Activated CD4-positive, alpha-beta T cell treated with anti-CD3 and anti-CD28 coated beads, Interleukin-2, amount 50 U/mL, for 48 hours (primary cell): ENCODE measurements at places on chromosomes 7 and 10.

DNA sequence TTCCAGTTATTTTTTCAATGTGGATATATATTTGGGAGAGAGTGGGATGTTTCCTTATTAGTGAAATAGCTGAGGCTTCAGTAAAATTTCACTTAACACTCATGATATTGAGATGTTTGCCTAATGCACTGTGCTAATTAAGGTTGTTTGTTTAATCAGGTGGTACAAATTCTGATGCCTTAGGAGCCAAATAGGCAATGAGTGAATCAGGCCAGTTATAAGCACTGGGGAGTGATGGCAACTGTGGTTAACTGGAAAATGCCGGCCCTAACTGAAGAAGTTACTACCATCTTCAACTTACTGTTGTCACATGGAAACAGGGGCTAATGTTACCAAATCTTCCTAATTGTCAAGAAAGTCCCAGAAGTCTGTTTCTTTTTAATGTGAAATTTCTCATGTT, 32.0 kb downstream of the VCL start:
- no peak for DNase-seq

GRCh38 chr10:70130878-70131559, 1.6 kb downstream of the AIFM2 start:
- no peak for DNase-seq

DNA sequence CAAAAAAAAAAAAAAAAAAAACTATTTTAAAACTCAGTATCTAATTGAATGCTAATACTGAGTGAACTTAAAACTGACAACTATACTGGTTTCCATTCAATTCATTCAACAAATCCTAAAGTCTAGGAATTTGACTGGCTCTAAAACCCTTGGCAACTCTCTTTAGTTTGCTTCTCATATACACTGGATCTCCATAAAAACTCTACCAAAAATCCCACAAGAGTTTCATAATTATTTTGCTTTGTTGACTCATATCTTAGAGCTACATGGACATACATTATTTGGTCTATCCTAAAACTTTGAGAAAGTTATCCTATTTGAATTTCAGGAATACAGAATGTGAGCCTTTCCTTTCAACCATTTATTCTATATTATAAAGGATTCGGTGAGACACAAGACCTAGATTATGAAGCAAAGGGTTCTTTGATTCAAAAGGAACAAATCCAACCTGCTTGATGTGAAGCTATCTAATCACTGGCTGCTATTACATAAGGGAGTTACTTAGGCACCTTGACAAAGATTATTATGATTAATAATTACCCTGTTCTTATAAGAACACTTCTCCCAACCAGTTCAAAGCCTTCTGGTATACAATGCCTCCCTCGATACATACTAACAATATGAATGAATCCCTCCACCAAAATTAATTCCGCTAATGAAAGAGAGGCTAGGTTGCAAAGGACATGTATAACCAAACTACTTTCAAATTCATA, 15.8 kb upstream of the KMT2E start:
- no peak for DNase-seq

DNA sequence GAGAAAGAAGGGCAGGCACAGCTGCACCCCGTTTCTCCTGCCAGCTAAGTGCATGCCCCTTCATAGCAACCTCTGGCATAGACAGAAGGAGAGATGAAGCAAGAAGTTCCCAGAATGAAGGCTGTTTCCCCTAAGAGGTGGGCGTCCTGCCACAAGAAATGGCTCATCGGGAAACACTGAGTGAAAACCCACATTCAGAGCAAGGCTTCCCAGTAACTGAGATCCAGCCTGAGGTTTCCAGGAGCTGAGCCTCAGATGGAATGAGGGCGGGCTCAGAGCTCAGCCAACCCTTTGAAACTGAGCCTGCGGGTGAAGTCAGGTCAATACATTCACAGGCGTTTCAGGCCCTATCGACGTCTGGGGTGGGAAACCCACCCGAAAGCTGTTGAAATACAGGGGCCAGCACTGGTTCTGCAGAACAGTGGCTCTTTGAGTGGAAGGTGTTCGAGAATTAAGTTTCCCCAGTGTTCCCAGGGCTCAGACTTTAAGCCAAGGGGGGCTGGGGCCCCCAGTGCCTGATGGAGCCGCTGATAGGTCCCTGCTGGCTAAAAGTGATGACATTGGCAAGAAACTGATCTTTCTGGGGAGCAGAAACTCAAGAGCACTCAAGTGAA, 510.2 kb downstream of the RPS24 start:
- DNase-seq, result no peak

- DNase-seq, result no peak
These were observed 16.0 kb upstream of the OLAH start for GRCh38 chr10:15027741-15028140.

GRCh38 chr10:29455095-29455494, 166.2 kb downstream of the LYZL1 start:
- no peak for DNase-seq

GRCh38 chr10:6296828-6297251, 94.1 kb downstream of the PFKFB3 start:
- no peak for DNase-seq

GRCh38 chr7:129493555-129493954, 8.8 kb upstream of the SMKR1 start:
- no peak for DNase-seq

GRCh38 chr7:42240416-42240815, 3.4 kb upstream of the GLI3 start:
- DNase-seq, result no peak

DNA sequence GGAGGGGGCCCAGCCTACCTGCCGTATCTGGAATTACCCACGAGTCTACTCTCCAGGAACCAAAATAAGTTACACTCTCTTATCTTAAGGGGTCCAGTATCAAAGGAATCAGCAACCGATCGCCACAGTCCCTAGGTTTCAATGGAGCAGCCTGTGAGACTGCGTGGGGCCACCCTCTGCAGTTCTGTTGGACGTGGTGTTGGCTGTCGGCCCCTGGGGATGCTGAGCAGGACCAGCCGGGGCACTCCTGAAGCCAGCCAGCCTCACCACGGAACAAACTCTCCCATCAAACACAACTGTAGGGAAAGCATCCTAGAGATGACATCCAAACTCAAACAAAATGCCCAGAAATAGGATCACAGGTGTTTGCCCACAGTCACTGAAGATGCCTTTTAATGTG, 25.5 kb upstream of the ABLIM1 start:
- DNase-seq, result no peak

DNA sequence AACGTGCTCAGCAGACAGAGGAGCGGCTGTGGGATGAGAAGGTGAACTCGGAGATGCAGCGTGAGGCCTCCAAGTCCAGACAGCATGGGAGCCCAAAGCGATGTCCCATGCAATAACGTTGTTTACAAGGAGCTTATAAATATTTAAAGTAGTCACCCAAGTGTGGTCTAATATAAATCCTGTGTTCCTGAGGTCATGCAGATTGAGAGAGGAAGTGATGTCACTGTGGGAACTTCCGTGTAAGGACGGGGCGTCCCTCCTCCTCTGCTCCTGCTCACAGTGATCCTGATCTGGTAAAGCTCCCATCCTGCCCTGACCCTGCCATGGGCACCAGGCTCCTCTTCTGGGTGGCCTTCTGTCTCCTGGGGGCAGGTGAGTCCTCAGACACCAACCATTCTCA, 94.7 kb upstream of the PRSS58 start:
- DNase-seq, result no peak
